Naive thymus-derived CD8-positive, alpha-beta T cell (primary cell): ENCODE measurements at places on chromosomes 3 and 15.

GRCh38 chr3:8768364-8769087 is 887 bp downstream of the OXTR start:
- no peak for DNase-seq

DNA sequence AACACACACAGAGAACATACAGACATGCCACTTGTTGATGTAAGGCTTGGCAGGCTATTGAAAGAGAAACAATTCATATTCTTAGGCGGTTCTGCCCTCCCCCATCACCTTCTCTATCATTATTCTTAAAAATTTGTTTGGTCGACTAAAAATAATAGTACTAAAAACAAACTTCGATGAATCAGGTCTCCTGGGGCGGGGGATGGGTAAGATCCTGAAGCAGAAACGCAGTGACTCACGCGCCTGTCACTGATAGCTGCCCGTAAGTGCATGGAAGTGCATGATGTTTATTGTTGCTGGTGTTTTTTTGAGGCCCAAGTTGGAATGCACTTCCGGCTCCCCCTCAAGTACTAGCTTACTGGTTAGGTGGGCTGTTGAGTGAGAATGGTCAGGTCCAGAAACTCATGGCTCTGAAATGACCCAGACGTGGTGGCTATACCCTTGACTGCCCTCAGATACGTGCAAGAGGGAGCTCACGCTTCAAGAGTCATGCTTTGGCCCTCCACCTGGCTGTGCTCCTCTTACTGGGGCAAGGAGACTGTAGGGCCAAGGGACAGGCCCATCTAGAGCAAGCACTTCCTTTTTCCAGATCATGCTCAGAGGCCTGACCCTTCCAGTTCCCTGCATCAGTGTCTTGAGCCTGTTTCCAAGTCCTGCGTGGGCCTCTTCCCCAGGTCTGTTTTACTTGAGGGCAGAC is 10.9 kb downstream of the SMAD3 start:
- no peak for DNase-seq

GRCh38 chr3:13846716-13847570 is 32.9 kb downstream of the WNT7A start:
- no peak for DNase-seq

GRCh38 chr3:112253301-112253971 is 40.6 kb downstream of the SLC9C1 start:
- DNase-seq: no peak
